ENCODE measurements at places on chromosomes 3 and 15.

DNA sequence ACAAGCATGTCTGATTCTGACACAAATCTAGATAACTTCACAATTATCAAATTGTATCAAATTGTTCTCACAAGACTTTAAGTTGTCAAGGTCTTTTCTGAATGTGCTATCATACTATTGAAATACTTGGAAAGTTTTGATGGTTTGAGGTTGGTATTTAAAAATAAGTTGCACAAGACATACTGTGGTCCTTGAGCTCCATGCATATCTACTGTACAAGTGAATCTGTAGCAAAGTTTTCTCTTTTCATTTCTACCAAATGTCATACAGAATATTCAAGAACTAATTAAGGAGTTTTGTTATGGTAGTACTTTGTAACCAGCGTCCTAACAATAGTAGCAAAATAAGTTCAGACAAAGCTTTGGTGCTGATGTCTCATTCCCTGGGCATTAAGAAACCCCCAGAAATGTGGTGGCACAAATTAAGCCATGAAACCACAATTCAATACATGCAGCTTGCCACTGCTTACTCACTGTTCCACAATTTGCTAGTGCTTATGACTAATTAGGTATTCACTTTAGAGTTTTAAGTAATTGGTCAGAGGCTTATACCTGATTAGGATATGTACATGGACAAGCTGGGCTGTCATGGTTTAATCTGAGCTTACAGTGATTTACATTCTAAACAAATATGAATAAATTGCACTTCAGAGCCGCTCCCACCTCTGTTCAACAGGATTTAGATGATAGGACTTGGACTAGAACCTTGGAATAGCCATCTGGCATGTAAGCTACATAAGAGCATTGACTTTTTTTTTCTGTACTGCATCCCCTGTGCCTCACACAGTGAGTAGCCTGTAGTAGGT is 8.8 kb downstream of the TBC1D23 start:
- DNase-seq = no peak

GRCh38 chr3:112604536-112604935 is 36.4 kb downstream of the CCDC80 start:
- DNase-seq = no peak

DNA sequence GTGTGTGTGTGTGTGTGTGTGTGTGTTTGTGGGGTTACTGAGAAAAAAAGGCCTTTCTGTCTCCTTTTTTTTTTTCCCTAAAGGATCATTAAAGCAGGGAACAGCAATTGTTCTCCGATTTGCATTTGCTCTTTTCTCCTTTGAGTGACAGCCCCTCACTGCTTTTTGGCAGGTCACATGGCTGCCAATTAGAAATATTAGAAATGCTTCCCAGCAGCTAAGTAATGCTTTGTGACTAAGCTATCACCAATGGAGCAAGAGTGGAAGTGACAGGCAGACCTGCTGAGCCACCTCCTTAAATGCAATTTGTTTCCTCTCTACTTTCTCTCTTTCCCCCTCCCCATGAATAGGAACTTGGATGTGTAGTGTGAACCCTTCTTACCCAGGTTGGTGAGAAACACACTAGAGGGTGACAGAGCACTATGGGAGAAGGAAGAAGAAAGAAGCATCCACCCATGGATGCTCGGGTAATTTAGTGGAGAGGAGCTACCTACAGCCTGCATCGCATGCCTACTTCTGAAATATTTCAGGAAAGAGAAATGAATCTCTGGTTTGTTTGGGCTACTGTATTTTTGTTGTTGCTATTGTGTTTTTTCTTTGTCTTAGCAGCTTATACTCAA is 165.2 kb upstream of the PDZRN3 start:
- no peak for DNase-seq

DNA sequence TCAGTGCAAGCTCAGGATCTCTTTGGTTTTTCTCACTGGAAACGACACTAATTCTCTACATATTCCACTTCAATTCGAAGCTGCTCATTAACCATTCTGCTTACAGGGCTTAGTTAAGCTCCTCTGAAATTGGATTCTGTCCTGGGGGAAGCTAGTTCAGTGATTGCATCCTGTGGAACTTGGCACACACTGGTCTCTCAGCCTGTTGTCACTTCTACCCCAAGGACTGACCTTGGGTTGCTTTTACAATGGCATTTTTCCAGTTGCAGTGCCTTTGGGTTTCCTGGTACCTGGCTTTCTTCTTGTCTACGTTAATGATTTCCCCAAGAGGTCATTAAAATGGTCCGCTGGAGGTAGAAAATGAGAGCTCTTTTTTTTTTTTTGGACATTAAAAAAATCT is 33.3 kb upstream of the GABRB3 start:
- DNase-seq = no peak

DNA sequence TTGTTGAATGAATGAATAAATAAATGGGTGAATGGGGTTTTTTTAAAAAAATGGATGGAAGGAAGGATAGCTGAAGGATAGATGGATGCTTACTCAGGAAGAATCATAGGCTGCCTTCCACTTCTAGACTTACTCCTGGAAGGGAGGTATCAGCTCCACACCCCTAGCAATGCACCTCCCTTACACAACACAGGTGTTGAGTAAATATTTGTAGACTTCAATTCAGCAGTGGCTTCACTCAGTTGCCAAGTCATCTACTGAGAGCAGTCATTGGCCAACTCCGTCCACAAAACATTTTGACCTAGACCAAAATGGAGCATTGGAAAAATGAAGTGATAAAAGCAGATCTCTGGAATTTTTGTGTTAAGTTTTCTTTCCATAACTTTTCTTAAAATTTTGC is 65.5 kb upstream of the ST8SIA2 start:
- no peak for DNase-seq

DNA sequence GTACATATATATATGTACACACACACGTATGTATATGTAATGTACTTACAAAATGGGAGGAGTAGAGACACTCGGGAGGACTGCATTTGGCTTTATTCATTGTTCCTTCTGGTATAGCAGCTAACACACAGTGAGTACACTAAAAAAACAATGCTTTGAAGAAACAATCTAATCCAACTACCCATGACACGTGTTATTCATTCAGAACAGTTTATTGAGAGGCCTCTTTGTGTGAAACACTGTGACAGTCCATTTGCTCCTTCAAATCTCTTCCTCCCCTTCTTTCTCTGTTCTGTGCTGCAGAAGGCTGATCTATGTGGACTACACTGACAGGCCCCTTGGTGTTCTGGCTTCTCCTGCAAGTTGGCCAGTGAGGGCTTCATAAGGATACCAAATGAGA is 1075.9 kb upstream of the CFAP20DC start:
- no peak for DNase-seq

GRCh38 chr3:104234442-104235194 is 1132.1 kb upstream of the ALCAM start:
- no peak for DNase-seq

DNA sequence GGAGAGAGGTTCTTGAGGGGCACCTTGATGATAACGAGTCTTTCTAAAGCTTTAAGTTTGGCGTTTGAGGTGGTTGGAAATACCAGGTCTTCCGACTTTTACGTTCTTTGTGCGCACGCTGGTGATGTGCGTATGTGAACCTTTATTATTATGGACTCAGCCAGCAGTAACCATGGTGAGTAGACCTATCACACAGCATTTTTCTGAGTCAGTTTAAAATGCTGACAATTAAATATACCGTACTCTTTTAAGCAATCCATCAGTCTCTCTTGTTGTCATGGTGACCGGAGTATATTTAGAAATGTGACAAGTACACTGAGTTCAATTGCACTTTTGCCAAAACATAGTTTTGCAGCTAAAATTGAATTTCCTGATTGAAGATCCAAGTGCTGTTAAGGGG is 172.2 kb downstream of the LPP start:
- no peak for DNase-seq

DNA sequence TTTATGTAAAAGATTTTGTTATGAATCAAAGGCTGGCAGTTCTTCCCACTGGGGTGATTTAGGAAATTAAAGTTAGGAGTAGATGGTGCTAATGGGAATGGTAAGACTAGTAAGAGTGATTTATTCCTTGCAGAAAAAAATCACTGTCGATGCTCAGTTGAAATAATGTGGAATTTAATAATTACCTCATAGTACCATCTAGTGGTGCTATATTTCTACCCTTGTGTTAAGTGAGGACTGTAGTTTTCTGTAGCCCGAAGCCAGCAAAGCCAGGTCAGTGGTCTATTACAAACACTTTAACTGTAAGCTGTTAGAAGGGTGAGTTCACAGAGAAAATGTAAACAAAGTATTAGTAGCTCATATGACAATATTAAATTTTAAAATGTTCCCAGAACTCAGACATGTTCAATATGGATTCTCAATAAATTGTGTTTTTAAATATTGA is 39.5 kb upstream of the GOLGA8J start:
- DNase-seq = no peak

GRCh38 chr3:15318661-15319060 is 13.7 kb downstream of the SH3BP5 start:
- no peak for DNase-seq

DNA sequence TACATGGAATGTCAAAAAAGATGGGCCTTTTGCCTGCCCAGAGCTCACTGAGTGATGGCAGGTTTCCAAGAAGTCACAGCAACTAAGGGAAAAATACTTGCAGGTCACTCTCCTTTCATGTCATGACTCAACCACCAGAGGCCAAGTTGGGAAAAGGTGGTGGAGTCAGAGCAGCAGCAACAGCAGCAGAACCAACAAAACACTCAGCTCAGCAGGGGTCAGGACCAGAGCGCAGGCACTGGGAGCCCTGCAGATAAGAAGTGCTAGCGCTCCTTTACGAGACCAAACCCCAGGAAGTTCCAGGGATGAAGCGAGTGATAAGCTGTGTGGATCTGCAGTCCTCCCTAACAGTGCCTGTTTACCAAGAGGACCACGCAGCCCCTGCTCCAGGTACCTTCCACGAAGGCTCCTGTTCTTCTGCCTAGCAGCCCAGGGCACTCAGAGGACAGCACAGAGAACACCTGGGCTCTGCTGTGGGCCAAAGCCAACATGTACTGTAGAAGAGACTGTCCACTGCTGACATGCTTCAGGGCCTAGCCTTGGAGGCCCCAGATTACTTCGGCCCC is 26.0 kb downstream of the POC1A start:
- DNase-seq = no peak

DNA sequence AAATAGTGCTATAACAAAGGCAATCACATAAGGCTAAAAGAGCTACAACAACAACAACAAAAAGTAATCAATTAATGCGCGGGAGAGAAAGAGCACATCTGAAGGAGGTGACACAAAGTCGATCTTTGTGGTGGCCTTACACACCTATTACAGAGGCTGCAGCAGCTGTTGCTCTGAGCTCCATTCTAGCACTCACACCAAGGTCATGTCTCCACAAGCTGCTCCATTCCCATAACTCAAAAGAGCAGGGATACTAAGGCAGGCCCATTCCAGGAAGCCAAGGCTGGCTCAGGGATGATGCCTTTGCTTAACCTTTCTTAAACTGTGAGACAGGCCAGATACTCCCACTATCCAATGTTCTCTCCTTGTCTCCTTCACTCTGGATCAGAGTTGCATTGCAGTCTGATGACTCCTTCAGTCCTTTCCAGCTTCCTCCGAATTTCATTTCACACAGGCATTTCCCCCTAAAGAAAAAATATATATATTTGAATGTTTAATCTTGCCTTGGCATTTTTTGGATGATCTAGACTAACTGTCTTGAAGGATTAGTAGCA is 52.7 kb downstream of the SNTN start:
- DNase-seq = no peak

DNA sequence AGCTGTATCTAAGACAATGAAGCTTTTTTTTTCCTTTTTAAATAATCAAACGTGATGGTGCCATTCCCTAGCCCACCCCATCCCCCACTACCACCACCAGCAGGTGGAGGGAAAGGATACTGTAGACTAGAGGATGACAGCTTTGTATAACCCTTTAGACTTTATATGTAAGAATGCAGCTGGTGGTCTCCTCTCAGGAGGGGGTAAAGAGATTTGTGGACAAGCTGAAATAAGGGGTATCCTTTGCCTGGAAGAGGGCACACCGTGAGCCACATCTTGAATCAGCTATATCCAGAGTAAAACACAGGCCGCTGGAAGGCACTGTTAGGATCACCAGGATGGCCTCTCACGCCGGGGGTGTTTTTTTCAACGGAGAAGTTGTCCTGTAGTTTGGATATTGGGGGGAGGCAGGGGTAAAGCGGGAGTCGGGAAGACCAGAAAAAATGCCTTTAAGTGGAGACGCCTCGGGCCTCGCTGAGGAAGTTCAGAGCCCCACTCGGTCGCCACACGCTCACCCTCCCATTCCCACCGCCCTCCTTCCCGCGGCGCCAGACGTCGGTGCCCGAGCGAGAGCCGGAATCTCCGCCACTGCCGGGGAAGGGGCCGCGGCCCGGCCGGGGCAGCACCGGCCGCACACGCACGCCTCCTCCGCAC is 986 bp downstream of the KPNA4 start:
- peak; percentile 17 for DNase-seq

- peak; percentile 1 for DNase-seq
These were observed 164.8 kb downstream of the ERC2 start for GRCh38 chr3:56303487-56303886.

DNA sequence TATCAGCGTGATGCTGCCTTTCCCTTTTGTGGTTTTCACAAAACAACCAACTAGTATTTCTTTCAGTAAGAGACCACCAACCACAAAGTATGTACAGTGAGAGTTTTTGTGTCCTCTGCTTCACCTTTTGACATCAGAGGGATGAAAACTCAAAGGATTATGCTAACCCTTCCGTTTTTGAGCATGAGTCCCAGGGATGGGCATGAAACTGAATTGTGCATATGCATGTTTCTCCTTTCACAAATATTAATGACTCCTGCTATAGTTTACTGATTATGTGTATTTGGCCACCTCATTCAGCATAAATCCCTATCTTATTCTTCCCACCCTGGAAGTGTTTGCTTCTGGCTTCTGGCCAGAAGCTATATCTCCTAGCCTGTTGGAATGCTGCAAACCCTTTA is 59.2 kb downstream of the RSRC1 start:
- no peak for DNase-seq

- DNase-seq = no peak
These were observed 990 bp downstream of the ITIH4 start for GRCh38 chr3:52829482-52829881.

Data from CD4-positive, alpha-beta T cell treated with Interleukin-1 beta for 1 hour (primary cell).